NCI-H2081 treated with DMSO at 0.1 percent for 48 hours (cell line): ENCODE measurements at places on chromosomes 6 and 20.
A peak's percentile ranks its signal among the peaks of the same experiment; 100 is the strongest.

- no peak for DNase-seq
These were observed 558 bp downstream of the XKR7 start for GRCh38 chr20:31968291-31969126.

DNA sequence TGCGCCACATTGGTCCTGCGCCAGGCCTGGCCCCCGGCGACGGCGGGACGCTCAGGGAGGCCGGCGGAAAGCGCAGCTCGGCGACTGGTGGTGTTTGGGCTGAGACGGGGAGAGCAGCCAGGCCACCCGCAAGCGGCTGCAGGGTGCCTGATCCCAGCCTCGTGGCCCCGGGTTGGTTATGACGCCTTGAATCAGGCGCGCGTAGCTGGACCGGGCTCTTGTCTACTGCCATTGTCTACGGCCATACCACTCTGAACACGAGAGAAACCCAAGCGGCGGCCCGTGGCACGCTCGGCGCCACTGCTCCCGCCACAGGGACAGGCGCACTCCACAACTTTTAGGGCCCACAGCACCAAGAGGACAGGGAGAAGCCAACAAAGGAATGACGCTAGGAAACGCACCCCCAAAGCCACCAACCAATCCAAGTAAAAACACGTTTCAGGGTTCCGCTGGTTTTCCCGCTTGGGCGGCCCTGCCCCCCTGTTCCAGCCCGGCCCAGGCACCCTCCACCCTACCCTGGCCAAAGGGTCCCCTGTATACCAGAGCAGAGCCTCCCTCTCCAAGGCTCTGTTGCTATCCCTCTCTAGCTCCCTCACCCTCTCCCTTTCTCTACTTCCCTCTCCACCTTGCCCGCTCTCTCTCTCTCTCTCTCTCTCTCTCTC, 1849.3 kb upstream of the DEFB115 start:
- DNase-seq: no peak

DNA sequence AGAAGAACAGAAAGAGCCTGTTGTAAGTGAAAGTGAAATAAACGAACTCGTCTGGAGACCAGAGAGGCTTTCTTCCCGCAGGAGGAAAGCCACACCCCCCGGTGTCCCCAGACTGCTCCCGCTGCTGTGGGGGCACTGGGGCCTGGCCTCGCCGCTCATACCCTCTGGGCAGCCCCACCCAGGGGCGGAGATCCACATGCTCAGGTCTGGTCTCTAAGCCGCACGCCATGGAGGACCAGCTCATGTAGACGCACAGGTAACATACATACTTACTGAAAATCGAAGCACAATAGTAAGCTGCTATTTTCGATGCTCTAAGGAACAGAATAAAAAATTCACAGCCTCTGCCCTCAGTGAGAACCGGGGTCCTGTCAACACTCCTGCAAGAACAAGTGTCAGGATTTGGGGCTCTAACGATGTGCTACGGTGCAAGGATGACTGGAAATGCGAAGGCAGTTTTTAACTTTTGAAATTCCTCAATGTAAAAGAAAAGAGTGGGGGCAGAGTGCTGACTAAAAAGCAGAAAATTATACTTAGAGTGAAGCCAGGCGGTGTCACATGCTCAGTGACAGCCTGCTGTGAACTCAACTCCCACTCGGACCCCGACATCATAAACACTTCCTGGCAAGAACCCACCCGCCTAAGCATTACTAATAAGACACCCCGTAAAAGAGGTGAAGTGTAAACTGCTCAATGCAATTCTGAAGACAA, 110.5 kb downstream of the IRF4 start:
- no peak for DNase-seq

GRCh38 chr20:10213526-10213925, 5.1 kb upstream of the SNAP25 start:
- no peak for DNase-seq

GRCh38 chr6:31657406-31658157, 1.9 kb downstream of the APOM start:
- no peak for DNase-seq

DNA sequence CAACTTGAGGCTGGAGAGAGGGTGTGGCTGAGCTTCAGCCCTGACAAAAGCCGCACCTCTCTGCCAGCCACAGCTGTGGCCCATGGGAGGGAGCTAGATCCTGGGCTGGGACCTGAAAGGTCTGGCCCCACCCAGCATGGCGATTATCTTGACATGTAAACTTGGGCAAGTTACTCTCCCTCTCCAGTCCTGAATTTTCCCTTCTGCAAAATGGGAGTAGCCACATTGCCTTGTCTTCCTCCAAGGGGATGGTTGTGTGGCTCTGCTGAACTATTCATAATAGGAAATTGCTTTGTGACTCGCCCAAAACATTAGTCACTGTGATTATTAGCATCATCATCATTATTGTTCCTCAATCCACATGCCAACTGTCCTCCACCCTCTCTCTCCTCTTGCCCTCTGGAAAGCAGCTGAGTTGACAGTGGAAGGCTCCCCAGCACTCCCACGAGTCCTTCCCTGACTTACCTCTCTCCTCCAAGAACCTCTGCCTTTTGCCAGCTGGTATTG, 23.0 kb upstream of the RBPJL start:
- no peak for DNase-seq

DNA sequence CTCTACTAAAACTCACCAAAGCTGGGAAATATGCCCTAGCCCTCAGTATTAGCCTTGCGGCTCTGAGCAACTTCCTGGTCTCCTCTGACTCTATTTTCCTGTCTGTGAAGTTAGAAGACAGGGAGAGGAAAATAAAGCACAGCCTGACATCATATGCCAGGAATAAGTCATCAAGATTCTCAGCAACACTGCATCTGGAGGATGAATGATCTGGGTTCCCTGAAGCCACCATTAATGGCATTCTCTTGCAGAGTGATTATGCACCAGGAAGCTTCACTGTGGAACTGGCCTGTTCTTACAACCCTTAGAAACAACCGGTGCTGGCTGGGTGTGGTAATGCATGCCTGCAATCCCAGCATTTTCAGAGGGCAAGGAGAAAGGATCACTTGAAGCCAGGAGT, 12.4 kb downstream of the ADGRF5 start:
- DNase-seq: no peak

GRCh38 chr6:147564556-147564955, 56.1 kb downstream of the SAMD5 start:
- no peak for DNase-seq

GRCh38 chr6:87139236-87139635, 16.1 kb upstream of the ZNF292 start:
- peak; percentile 29 for DNase-seq

DNA sequence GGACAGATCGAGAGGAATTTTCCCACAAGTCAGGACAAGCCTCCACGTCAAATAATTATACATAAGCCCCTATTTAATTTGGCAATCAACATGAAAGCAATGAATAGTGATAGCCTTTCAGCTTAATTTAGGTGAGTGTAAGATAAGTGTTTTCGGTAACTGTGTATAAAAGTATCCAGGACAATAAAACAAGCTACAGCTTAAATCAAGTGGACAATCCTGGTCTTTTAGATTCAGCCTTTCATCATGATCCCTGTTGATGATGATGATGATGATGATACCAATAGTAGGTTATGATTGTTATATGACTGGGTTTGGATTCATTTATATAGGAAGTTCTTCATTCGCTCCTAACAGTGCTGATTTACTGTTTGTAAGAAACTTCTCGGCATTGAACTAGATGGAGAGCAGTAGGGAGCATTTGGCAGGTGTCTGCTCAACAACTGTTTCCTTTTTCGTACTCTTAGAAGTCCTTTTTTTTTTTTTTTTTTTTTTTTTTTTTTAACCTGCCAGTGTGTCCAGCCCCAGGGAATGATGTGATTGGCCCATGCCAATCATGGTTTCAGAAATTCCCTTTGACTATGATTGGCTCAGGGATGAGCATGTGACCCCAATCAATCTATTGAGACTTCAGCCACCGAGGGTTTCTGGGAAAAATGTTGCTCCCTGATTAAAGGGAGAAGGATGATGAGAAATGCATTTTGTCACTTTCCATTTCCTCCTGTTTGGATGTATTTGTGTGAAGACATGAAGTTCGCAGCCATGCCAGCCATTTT, 11.3 kb upstream of the RNF182 start:
- DNase-seq: no peak

DNA sequence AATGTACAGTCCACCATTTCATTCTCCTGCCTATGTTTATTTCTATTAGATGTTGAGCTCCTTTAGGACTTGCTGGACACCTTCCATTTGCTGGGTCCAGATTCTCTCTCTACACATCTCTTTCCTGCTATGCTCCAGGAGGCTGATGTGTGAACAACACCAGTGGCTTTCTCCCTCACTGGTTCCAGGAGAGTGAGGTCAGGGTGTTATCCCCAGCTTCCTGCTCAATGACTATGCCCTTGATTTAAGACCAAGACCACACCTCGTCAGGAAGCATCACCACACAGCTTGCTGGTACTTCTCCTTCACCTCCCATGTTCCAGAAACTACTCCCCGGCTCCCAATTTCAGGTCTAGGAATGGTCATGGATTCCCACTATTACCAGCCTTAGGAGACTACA, 31.3 kb upstream of the E2F3 start:
- DNase-seq: no peak

DNA sequence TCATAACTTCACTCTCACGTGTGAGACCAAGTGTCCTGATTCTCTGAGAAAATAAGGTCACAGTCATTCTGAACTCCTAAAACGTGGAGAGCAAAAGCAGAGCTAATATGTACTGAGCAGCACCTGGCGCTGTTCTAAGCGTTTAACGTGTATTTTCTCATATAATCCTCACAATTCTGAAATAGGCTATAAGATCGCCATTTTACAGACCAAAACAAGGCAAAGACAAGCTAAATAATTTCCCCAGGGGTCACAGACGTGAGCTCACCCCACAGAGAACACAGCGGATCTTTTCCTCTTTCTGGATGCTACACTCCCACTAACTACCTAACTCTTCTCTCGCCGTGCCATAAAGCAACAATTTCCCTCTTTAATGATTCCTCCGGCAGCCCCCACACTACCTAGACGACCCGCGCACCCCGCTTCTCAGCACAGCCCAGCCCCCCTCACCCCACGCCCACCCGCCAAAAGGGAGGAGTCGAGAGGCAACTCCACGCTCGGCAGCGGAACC, 636 bp downstream of the SUPT3H start:
- no peak for DNase-seq

- DNase-seq: no peak
These were observed 713 bp downstream of the WFDC9 start for GRCh38 chr20:45630371-45630770.

- no peak for DNase-seq
These were observed 88.9 kb upstream of the SNAP25 start for GRCh38 chr20:10129749-10130148.

DNA sequence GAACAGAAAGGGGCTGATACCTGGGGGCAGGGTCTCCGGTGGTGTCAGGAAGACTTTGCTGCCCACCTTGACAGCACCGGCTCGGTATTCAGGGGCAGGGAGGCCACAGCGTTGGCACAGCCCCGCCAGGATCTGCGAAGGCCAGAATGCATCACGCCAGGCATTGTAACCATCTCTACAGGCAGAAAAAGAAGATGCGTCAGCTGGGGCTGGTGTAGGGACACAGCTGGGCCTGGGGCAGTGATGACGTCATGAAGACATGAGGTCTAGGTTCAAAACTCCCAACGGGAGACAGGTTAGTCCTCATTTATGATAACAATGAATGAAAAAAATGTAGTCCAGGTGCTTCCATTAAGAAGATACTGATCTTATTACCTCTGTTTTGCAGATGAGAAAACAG, 22.0 kb downstream of the ERGIC3 start:
- no peak for DNase-seq

DNA sequence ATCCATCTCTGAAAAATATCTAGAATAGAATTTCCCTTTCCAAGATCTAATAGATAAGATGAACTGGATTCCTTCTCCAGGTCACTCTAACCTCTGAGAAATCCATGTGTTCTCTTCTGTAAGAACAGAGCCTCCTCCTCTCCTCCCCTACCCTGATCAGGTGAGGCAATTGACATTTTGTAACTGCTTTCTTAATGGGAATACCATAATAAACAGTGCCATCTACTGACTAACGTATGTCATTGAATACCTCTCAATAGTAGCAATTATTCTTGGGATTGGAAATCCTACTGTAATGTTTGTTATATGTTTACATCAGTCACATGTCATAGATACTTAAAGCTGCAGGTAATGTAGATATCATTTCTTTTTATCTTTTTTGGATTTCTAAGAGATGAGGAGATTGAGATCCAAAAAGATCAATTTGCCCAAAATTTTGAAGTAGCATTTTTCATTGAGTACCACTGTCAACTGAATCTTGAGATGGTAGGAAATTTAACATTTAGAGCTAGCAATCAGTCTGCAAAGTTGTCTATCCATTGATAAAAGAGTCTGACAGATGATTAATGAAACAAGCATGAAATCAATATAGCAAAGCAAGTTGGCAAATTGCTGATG, 365.8 kb upstream of the HSF2 start:
- DNase-seq: peak; percentile 65

- no peak for DNase-seq
These were observed 24.2 kb downstream of the LAMA5 start for GRCh38 chr20:62342910-62343309.

DNA sequence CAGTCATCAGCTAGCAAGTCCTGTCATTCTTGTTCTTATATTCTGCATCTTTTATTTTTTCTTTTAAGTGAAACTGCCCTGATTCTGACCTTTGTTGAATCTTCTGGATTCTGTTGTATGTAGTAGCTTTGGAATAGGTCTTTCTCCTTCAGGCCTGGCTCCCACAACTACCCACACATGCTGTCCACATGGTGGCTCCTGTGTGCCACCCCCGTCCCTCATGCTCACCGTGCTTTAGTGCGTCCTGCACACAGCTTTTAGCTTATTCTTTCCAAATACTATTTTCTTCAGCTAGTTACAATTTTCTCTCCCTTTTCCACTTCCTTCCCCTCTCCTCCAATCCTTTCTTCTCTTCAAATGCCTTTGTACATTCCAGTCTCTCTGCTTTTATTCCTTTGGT, 61.8 kb downstream of the CTNNBL1 start:
- no peak for DNase-seq

- DNase-seq: no peak
These were observed 577.5 kb downstream of the PTPRT start for GRCh38 chr20:42611889-42612837.

GRCh38 chr6:11370191-11371018, 137.9 kb upstream of the NEDD9 start:
- no peak for DNase-seq

- DNase-seq: no peak
These were observed 295.7 kb upstream of the TSHZ2 start for GRCh38 chr20:52676283-52676995.

GRCh38 chr6:133333852-133334251, 92.7 kb downstream of the EYA4 start:
- no peak for DNase-seq

- DNase-seq: no peak
These were observed 44.5 kb downstream of the QKI start for GRCh38 chr6:163459007-163459406.

GRCh38 chr6:153059757-153060156, 57.2 kb upstream of the MTRF1L start:
- DNase-seq: no peak

- DNase-seq: no peak
These were observed 87.8 kb upstream of the ARMC2 start for GRCh38 chr6:108760126-108761050.

GRCh38 chr6:155980768-155981079, 525.1 kb upstream of the NOX3 start:
- DNase-seq: no peak
